AG09319 (cell line): ENCODE measurements at places on chromosomes 1 and 21.

DNA sequence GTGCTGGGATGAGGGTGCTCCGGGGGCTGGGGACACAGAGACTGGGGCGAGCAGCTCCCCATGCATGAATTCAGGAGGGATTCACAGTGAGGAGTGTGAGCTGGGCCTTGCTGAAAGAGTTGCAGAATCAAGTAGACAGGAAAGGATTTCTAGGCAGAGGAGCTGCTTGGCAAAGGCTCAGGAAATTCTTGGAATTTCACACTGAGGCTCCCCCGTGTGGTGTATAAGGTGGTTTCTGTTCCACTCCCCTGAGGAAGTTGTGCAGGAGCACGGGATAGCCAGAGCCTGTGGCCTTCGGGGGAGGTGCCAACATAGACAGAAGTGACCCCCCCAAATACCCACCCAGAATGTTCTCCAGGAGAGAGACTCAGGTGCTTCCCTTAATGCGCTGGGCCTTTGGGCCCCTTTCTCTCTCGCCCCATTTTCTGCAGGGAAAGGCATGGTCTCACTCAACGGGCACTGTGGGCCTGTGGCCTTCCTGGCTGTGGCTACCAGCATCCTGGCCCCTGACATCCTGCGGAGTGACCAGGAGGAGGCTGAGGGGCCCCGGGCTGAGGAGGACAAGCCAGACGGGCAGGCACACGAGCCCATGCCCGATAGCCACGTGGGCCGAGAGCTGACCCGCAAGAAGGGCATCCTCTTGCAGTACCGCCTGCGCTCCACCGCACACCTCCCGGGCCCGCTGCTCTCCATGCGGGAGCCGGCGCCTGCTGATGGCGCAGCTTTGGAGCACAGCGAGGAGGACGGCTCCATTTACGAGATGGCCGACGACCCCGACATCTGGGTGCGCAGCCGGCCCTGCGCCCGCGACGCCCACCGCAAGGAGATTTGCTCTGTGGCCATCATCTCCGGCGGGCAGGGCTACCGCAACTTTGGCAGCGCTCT lies 58.5 kb upstream of the ACTL8 start:
- DNase-seq: peak; percentile 12

DNA sequence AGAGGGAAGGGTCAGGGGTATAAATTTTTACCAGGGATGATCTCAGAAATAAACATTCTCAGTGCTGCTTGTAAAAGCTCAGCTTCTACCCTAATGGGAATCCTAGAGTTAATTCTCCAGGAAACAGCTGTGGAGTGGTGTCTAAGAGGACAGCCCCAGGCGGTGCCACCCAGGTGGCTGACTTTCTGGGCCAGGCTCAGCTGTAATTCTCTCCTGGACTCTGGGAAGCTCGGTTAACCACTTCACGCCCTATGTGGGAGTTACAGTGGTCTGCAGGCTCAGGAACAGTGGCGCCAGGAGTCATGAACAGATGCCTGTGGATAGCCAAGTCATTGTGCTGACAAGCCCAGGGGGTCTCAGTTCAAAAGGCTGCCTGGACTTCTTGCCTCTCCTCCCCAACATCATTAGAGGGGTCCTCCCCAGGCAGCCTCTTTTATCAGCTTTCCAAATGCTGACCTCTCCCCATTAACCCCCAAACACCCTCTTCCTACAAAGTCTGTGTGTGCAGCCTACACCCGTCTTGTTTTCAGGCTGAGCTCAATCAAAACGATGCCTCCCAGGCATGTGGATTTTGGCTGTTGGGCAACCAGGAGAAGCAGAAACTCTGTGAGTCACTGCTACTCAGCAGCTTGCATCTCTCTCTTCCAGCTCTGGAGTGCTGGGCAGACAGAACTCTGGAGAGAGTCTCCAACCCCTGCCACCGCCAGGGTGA lies 1.2 kb downstream of the HHIPL2 start:
- DNase-seq: peak; percentile 44

- DNase-seq: no peak
Measured at GRCh38 chr21:46377789-46378188, 53.8 kb downstream of the PCNT start.

- DNase-seq: no peak
Measured at GRCh38 chr1:7702365-7702764, 68.7 kb upstream of the VAMP3 start.

DNA sequence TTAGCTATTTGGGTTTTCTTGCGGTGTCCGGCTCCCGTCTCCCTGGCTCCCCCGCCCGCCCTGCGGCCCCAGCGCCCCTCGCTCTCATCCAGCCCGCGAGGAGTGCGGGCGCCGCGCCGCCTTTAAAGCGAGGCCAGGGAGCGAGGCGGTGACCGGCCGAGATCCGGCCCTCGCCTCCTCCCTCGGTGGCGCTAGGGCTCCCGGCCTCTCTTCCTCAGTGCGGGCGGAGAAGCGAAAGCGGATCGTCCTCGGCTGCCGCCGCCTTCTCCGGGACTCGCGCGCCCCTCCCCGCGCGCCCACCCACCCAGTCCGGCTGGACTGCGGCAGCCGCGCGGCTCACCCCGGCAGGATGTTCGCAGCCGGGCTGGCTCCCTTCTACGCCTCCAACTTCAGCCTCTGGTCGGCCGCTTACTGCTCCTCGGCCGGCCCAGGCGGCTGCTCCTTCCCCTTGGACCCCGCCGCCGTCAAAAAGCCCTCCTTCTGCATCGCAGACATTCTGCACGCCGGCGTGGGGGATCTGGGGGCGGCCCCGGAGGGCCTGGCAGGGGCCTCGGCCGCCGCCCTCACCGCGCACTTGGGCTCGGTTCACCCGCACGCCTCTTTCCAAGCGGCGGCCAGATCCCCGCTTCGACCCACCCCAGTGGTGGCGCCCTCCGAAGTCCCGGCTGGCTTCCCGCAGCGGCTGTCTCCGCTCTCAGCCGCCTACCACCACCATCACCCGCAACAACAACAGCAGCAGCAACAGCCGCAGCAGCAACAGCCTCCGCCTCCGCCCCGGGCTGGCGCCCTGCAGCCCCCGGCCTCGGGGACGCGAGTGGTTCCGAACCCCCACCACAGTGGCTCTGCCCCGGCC lies 492 bp downstream of the HLX start:
- no peak for DNase-seq

- no peak for DNase-seq
Measured at GRCh38 chr1:159141584-159142390, 29.6 kb upstream of the CADM3 start.

DNA sequence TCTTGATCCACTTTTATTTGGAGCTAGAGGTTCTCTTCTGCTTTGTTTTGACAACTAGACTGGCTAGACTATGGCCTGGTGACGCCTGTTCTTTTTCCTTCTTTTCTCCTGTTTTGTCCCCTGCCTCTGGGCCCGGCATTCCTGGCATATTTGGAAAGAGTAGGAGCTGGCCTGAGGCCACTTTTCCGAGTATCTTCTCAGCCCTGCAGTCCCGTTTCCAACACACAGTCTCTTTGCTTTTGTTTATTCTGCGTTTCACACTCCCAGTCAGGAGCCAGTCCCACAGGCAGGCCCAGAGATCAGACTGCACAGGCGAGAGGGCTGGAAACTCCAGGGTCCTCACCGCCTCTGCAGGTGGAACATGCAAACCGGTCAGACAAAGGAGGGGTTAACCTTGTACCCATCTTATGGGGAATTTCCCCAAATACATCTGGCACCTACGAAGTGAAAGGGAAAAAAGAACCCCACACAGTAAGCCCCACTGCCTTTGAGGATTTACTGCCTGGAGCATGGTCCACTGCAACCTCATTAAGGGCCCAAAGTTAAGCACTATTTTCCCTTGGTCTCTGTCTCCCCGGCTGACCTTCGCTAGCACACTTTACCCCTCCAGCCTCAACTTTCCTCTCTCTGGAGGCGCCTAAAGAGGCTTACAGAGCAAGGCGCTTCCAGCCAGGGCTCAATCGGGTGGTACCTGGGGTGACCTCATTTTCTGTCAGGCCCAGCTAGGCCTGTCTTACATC lies 141.1 kb downstream of the TOMM20 start:
- DNase-seq: no peak

- DNase-seq: no peak
Measured at GRCh38 chr1:149885339-149886120, 13.8 kb upstream of the BOLA1 start.

DNA sequence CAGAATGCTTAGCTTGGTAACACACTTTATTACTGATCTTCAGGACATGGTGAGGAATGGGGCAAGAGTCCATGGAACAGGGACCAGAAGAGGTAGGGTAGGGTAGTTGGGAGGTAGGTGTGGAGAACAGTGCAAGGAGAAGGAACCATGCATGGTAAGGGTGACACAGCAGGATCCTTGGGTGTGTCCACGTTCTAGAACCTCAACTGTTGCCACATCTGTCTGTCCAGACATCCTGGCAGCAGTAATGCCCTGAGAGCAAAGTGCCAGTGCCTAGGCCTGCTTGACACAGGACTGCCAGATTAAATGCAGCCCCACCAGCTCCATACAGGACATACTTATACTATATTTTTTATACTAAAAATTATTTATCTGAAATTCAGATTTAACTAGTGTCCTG lies 13.9 kb downstream of the DMAP1 start:
- no peak for DNase-seq

DNA sequence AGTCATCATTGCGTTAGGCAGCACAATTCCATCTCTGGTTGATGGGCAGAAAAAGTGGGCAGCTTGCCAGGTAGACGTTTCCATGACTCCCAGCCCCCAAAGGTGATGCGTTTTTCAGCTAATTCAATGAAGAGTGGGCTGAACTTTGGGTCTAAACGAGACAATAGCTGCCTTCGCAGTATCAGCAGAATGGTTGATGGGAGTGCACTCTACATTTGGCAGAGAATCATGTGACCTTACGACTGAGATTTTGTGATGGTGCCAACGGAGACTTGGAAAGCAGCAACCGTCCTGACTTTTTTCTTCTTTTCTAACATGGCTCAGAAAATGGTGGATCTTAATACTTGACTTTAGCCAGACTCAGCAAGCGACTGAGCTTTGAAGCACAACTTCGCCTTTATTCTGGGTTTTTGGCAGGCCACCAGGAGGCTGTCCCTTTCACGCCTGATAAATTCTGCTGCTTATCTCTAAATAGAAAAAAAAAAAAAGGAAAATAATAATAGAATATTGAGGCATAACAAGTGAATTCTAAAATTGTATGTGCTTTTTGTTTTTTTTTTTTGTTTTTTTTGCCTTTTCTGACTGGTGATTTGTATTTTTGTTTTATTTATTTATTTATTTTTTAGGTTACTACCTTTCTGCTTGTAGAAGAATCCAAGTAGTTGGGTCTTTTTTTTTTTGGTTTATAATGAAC lies 804.8 kb downstream of the USP25 start:
- DNase-seq: peak; percentile 51

GRCh38 chr1:7613851-7614205 lies 157.3 kb upstream of the VAMP3 start:
- no peak for DNase-seq

GRCh38 chr1:223312705-223313414 lies 51.1 kb downstream of the SUSD4 start:
- DNase-seq: no peak

DNA sequence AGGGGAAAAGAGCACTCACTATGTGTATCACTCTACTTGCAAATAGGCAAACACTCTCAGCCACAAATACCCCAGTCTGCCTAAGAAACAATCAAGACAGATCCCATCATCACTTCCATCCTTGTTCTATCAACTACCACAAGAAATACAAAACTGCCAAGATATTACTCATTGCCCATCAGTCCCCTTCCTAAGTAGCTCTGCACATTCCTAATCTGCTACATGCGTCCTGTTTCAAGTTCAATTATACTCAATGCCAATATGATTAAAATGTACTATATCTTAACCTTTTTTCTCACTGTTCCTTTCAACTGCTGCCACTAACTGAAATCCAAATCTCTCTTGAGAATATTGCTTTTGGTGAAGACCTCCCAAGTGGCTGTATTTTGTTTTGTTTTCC lies 1688.4 kb downstream of the PLA2G4A start:
- no peak for DNase-seq

DNA sequence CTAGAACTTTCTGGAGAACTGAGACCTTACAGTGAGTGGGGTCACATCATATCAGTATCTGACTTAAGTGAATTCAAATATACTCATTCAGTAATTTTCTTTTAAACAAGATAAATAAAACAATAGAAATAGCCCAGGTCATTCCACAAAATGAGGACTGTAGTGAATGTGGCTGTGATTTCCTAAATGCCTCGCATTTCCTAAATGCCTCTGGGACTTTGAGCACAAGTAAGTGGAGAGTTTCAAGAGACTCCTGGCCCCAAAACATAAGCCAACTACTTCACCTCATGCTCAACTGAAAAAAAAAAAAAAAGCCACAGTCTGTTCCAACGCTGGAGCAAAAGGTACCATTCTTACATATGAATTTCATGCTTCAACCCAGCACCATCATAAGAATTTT lies 81.5 kb downstream of the ZNF281 start:
- DNase-seq: no peak

DNA sequence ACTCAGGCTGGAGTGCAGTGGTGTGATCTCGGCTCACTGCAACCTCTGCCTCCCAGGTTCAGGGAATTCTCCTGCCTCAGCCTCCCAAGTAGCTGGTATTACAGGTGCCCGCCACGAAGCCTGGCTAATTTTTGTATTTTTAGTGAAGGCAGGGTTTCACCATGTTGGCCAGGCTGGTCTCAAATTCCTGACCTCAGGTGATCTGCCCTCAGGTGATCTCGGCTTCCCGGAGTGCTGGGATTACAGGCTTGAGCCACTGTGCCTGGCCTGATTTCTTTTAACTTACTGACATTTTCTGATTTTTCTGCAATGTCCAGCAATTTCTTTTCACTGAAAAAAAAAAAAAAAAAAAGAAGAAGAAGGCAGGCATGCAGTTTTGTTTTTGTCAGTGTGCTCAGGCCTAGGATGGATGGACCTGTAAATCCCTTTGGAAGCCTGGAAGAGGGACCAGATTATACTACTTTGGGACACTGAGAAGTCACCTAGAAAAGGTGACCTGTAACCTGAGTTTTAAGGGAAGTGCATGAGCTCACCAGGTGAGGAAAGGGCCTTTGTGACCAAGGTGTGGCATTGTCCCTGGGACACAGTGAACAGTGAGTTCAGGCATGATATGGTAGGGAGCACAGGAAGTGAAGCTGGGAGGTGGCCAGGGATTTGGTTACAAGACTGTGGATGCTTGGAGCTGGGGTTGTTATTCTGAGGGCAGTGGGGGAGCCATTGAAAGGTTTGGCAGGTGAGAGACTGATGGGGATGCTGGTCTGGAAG lies 2.7 kb upstream of the TMEM61 start:
- DNase-seq: no peak
